ENCODE measurements at places on chromosomes 7 and 10. TPM values are rescaled to one million over a fixed set of nuclear protein-coding genes. Genes with fewer than 3 reads are reported as not detected.

GRCh38 chr10:132162021-132162531 is 24.7 kb upstream of the DPYSL4 start:
- no peak for DNase-seq

EVX1 gene
- 0.06 TPM for polyA plus RNA-seq

DNA sequence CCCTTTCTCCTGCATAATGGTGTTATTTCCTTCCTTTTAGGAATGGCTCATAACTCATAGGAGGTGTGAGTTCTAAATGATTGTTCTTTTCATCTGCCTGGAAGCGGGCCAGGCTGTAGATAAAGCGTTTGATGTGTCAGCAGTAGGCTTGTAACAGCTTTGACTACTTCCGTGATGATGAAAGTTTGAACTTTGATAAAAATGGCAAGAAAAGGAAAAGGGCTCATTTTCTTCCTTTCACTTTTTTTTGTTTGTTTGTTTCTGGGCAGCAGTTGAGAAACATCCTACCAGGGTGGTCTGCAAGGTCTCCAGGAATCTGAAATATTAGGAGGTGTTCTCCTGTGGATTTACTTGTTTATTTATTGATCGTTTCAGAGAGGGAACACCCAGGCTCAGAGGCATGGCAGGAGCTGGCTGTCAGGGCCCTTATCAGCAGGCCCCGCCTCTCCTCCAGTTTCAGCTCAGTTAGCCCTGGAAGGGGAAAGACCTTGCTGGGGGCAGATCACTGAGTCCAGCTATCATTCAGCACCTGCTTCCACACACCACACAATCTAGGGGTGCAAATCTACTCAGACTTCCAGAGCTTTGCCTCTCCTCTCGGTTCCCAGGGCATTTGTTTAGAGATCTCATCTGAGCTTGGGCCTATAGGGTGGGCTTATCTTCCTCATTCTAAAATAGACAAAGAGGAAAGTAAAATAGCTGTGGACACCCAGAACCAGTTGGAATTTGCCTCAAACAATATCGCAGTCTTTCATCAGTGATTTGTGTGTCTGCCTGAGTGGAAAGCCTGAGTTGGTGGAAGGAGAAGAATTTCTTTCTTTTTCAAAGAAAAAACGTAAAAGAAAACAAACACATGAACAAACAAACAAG is 130.9 kb downstream of the BMPER start:
- DNase-seq: no peak

DNA sequence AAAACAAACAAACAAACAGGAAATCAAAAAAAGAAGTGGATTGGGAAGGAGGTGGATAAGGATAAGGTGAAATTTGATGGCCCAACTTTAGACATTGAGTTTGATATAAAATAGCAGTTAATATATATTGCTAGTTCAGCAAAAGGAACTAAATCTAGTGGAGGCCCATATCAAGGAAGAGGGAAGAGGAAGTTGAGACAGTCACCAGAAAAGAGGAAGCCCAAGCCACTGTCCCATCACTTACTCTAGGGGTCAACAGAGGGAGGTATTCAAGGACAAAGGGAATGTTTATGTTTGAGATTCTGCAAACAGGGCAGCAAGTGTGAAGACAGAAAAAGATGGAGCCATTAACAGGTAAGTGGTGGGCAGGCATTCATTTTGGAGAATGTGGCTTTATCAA is 3.7 kb downstream of the LAMTOR4 start:
- DNase-seq: no peak

- no peak for DNase-seq
These were observed 101.9 kb upstream of the PIP4K2A start for GRCh38 chr10:22816298-22816653.

DNA sequence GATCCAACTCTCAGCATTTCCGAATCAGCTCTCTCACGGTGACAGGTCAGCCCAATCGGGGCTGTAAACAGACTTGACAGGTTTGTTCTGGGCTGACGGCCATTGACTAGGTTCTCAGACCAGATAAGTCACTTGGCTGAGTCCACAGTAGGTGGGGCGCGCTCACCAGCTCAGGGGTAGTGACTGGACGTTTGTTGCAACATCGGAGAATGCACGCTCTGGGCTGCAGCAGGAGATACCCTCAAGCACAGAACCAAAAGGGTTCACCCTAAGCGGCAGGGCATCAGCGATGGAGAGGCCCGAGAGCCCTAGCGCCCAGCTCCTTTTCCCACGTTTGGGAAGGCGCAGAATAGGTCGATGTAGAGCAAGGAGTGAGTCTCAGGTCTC is 1.8 kb downstream of the KLLN start:
- DNase-seq: no peak

ASAH2 gene
- polyA plus RNA-seq: 1.6 TPM

- no peak for DNase-seq
These were observed 93.7 kb downstream of the ELAPOR2 start for GRCh38 chr7:86965727-86966120.

- DNase-seq: no peak
These were observed 43.0 kb downstream of the MTERF1 start for GRCh38 chr7:91837397-91838070.

PGAM2 gene
- polyA plus RNA-seq: 2.9 TPM

HOXA9 gene
- polyA plus RNA-seq: 85.6 TPM

HYAL4 gene
- 0.12 TPM for polyA plus RNA-seq

GRCh38 chr10:54650547-54650946 is 150.5 kb downstream of the PCDH15 start:
- no peak for DNase-seq

GRCh38 chr10:79333513-79333912 is 13.8 kb upstream of the PPIF start:
- no peak for DNase-seq

- DNase-seq: no peak
These were observed 21.7 kb downstream of the ZNF316 start for GRCh38 chr7:6658618-6659345.

VAX1 gene
- polyA plus RNA-seq: not detected

DNA sequence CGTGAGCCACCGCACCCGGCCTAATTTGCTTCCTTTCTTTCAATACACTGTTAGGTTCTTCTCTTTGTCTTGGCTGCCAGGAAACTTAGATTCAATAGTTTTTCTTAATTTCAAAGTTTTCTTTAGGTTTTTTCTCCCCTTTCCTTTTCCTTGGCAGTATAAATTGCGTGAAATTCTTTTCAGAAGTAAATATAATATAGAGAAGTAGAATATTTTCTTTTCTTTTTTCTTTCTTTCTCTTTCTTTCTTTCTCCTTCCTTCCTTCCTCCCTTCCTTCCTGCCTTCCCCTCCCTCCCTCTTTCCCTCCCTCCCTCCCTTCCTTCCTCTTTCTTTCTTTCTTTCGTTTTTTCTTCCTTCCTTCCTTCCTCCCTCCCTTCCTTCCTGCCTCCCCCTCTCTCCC is 1.7 kb downstream of the LRGUK start:
- DNase-seq: no peak

SPDYE6 gene
- polyA plus RNA-seq: 2.4 TPM

- no peak for DNase-seq
These were observed 106.7 kb downstream of the CACNB2 start for GRCh38 chr10:18246967-18247366.

- no peak for DNase-seq
These were observed 29.5 kb downstream of the BAG3 start for GRCh38 chr10:119680650-119681081.

- no peak for DNase-seq
These were observed 532.4 kb downstream of the INHBA start for GRCh38 chr7:41170466-41170865.

GRCh38 chr10:12490963-12491362 is 141.6 kb downstream of the CAMK1D start:
- DNase-seq: no peak

DNA sequence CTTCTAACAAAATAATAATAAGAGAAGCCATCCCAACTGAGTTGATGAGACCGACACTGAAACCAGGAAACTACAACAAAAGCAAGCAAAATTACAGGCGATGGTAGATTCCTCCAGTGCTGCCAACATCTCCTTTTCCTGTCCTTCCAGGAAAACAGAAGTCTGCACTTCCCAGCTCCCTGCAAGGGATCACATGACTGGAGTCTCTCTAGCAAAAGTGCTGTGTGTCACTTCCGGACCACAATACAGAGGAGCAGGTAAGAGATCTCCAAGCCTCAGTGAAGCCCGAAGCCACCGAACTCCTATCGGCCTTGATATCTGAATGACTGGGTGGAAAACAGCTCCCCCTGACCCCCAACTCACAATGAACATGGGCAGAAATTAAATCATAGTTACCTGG is 63.2 kb downstream of the SMURF1 start:
- DNase-seq: no peak

GRCh38 chr7:14787551-14787950 is 115.0 kb downstream of the DGKB start:
- no peak for DNase-seq

- no peak for DNase-seq
These were observed 112.4 kb downstream of the ANKRD26 start for GRCh38 chr10:26987851-26988250.

LFNG gene
- 30.7 TPM for polyA plus RNA-seq

HMX2 gene
- polyA plus RNA-seq: 1.4 TPM

DNA sequence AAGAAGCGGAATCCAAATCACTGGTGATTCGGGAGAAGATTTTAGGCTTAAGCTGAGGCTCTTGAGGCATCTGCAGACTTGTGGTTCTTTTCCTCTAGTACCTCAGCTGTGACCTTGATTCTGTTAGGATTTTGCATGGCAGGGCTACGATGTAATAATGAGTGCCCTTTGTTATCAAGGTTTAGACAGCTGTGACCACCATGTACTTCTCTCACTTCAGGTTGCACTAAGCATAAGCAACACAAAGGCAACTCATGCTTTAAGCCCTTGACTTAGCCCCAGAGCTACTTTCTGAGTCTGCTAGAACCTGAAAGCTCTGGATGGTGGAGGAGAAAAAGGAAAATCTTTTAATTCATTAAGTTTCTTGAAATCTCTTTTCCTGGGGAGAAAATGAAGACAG is 1052.3 kb upstream of the PHF14 start:
- no peak for DNase-seq

DNA sequence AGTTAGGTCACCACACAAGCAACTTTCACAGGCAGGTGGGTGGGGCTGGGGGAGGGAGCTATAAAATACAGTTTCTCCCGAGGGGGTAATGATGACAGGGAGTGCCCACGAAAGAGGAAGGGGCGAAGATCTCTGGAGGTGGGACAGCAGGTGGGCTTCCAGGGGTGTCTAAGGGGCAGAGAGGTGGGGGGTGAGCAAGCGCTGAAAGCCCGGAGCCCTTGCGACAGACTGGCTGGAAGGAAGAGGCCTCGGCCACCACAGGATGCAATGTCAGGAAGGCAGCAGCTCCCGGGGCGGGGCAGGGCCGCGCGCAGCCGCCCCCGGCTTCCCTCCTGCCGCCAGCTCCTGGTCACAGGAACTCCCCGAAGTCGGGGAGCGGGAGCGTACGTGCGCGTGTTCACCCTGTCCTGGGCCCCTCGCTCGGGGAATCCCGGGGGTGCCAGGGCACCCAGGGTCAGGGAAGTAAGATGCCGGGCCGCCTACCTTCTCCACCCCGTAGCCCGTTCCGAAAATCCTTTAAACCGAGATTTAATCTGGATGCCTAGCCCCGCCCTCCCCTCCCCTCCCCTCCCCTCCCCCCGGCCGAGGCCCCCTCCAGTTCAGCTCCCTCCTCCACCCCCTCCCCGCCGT is 105.2 kb upstream of the PPIF start:
- DNase-seq: no peak

C10orf120 gene
- not detected for polyA plus RNA-seq

- DNase-seq: no peak
These were observed 8.6 kb upstream of the IRF5 start for GRCh38 chr7:128928882-128929788.

DNA sequence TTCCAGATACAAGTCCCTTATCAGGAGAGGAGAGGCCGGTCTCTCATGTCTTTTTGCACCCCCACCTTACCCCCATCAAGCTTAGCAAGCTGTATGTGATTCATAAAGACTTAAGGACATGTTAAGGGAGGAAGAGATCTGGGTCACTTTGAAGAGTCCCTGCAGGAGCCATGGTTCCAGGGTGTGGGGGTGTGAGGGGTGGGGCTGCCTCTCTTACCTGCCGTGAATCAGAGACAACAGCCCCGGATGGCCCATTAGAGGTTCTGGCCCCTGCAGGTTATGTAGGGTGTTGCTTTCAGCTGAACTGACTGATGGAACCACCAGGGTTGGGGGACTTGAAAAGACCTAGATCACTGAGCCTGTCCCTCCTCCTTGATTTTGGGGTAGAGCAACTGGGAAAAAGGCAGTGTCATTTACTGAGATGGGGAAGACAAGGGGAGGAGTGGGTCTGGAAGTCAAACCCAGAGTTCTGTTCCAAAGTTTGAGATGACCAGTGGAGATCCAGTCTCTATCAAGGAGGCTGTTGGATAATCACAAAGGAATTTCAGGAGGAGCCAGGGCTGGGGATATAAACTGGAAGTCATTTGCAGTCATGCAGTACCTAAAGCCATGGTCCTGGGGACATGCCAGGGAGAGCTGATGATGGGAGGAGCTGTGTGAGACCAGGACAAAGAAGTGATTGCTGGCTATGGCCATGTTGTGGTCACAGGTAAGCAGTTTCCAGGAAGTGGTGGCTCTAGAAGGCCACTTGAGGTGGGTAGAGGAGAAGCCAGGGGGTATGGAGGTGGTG is 23.1 kb downstream of the ADAMTS14 start:
- DNase-seq: no peak

PNLIPRP1 gene
- 0.21 TPM for polyA plus RNA-seq

SPDYE9 gene
- 0.21 TPM for polyA plus RNA-seq

UBTD1 gene
- 6.6 TPM for polyA plus RNA-seq

SP8 gene
- not detected for polyA plus RNA-seq

FRMPD2 gene
- 0.55 TPM for polyA plus RNA-seq

HIBADH gene
- 103 TPM for polyA plus RNA-seq

CACNA2D1 gene
- polyA plus RNA-seq: 27.1 TPM

- DNase-seq: no peak
These were observed 179.0 kb downstream of the POM121L12 start for GRCh38 chr7:53214463-53214862.

DNA sequence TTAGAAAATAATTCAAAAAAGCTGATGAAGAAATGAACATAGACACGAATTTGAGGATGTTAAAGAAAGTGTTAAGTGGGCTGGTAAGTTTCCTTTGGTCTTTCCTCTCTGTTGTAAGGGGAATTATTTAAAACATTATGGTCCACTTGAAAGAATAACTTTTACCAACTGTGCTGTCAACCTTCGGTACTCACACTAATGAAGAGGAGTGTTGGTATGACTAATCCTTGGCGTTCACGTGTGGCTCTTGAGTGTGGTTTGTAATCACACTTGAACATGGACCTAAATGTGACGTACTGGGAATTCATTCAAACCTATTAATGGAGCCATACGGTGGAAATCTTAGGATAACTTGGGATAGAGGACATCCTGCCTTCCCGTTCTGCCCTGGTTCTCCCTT is 41.3 kb downstream of the TBXAS1 start:
- no peak for DNase-seq

DNA sequence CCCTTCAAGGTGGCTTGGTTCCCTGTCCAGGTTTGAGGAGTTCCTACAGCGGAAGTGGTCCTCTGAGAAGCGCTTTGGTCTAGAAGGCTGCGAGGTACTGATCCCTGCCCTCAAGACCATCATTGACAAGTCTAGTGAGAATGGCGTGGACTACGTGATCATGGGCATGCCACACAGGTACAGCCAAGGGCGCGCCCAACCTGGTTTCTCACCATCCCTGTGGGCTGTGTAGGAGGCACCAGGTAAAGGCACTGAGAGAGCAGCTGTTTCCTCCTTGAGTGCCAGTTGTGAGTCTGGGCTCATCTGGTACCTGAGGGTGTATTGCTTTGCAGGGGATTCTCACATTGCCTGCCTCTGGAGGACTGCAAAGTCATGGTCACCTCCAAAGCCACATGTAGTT is 68.0 kb downstream of the OGDH start:
- DNase-seq: no peak

ZNF92 gene
- 27.6 TPM for polyA plus RNA-seq

- no peak for DNase-seq
These were observed 41.6 kb downstream of the BMPR1A start for GRCh38 chr10:86798025-86798424.

All from right renal cortex interstitium (tissue), 3 donors.